Mammary epithelial cell (primary cell): ENCODE measurements at places on chromosomes 4 and X. TPM values are rescaled to one million over a fixed set of nuclear protein-coding genes. Genes with fewer than 3 reads are reported as not detected.
A peak's percentile ranks its signal among the peaks of the same experiment; 100 is the strongest.

DNA sequence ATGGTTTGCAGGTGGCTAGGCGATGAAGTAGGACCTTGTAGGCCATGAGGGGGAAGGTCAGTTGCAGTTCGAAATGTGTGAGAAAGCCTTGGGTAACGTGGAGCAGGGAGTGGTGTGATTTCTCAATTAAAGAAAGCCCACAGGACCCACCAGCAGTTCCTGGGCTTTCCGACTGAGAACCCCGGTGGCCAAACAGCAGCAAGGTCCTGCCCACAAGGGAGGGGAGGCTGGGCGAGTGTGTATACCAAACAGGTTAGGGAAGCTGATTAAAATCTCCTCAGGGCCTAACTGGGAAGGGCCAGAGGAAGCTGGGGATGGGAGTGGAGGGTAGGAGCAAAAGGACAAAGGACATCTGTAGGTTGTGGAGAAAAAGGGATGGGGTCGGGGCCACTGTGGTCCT is 2.4 kb downstream of the ATP6AP1 start:
- DNase-seq, result no peak

DNA sequence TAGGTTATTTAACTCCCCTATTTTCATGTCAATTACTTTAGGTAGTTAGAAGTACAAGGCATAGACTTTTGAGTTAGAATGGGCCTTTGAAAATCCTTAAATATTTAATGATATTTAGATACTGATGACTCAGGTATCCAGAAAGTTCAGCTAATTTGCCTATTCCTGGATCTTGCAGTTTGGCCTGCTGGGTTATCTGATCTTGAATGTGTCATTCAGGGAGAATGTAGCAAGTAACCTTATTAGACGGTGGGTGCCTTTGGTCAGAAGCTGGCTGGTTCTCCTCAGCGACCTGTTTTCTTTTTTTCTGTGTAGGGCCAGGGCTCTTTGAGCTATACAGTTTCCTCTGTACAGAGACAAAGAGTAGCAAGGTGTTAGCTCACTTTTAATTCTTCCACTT is 42.0 kb downstream of the MTM1 start:
- no peak for DNase-seq

DNA sequence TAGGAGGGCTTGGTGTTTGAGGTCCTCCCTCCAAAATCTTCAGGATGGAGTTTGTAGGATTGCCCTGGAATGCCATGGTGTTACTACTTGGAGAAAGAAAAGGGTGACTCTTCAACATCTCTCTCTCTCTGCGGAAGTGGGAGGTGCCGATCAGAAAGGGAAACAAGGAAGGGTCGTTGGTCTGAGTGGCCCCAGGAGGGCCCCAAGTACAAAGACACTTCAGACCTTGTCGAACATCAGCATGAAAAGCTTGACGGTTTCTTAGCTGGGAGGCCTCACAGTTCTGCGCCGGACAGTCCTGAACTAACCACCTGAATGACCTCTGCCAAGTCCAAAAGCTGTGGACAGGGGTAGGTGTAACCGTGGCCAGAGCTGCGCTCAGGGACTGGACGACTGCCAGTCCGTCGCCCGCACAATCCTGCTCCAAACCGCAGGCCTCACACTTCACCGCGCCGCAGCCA is 646 bp upstream of the GSX2 start:
- DNase-seq, result no peak

- DNase-seq, result no peak
These were observed 2.1 kb upstream of the MTNR1A start for GRCh38 chr4:186557486-186557885.

DNA sequence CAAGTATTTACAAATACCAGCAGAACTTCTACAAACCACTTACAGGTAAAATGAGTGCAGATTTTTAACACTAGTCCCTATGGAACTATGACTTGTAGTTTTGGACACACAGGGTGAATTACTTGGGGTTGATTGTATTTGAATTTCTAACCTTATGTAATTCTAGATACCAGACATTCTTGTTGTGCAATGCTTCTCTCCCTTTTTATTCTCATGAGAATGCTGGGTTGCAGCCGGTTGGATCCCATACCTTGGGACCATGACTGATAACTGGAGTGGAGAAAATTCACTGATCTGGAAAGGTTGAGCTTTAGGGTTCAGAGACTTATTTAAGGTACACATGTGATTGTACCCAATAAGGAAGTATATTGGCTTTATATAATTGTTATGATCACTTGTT is 8.8 kb downstream of the TET2 start:
- DNase-seq, result no peak

DNA sequence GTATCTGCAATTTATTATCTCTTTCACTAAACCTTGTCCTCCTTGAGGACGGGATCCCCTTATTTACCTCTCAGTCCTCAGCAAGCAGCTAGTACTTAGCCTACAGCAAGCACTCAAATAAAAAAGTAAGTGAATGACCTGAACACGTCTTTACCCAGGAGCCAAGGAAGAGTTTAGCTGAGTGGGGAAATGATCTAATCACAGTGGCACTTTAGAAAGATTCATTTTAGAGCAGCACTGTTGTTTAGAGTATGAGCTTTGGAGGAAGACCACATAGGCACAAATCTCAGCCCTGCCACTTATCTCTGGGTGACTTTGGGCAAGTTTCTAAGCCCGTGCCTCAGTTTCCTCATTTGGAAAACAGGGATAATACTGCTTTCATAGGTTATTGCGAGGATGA is 2.7 kb downstream of the FAM120C start:
- DNase-seq, result no peak

DNA sequence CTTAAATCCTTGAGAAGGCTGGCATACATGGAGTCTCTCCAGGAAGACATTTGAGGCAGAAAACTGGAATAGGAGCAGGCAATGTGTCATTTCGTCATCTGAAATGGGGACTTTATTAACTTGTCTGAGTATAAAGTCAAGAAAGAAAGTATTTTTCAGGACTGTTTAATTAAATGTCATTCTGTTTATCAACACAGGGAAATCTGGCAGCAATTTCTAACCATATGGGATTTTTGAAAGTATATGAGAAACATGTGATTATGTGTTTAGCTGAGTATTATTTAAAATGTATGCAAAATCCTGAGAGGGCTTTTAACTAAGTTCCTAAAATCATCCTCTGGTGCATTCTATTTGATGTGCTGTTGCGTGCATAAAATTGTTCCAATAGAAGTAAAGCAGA is 3.9 kb upstream of the FAM9A start:
- DNase-seq, result no peak

GRCh38 chr4:44583393-44583792 is 68.0 kb downstream of the YIPF7 start:
- peak; percentile 16 for DNase-seq

DNA sequence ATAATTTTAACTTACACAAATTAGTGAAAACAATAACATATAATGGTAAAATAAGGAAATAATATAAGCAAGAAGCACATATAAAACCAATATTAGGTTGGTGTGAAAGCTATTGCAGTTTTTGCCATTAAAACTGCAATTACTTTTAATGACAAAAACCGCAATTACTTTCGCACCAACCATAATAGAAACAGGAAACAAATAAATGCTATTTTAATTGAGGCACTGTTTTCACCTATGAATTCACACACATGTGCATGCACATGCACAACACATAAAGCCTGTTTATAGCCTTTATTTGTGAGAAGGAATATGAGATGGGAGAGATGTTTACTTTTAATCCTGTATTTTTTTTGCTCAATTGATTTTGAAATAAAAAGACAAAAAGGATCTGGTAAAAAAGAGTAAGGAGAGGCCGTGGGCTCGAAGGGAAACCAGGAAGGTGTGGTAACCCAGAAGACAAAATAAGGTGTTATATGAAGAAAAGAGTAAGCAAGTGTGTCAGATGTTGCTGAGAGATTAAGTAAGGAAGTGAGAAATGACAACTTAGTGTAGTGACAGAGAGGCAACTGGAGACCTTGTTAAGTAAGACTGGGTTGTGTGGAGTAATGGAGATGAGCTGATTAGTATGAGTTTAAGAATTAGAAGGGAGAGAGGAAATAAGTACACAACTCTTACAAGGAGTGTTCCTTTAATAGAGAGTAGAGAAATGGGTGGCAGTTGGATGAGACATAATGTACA is 69.0 kb downstream of the KLHL13 start:
- no peak for DNase-seq

DNA sequence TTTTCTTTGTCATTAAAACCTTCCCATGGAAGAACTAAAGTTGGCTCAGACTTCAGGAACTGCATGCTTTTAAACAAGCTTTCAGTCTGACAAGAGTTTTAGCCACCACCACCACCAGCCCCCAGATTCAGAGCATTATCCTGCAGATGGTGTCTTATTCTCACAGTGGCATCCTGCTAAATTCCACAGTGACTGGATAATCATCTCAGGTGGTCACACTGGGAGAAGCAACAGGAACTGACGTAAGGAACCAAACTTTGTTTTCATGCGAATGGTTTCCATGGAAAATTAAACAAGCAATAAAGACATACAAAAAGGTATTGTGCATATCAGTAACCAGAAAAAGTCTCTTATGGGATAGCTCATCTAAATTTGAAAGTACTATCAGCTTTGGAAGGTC is 370.7 kb downstream of the FBXW7 start:
- peak; percentile 67 for DNase-seq

GRCh38 chrX:153766871-153767673 is 3.0 kb downstream of the PLXNB3 start:
- no peak for DNase-seq

- no peak for DNase-seq
These were observed 109.1 kb downstream of the ATP8A1 start for GRCh38 chr4:42547805-42548204.

DNA sequence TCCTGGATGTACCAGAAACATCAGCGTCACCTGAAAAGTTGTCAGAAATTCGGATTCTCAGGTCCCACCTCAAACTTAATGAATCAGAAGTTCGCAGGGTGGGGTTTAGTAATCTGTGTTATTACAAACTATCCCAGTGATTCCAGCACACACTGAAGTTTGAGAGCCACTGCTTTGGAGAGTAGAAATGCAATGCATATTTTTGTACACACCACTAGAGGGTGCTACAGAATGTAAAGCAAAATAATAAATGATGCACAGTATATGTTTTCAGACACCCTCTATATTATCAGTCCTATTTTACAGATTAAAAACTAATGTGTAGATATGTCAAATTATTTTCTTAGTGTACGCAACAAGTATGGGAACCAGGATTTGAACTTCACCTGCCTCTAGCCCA is 2.4 kb upstream of the MORF4L2 start:
- peak; percentile 30 for DNase-seq

GRCh38 chrX:2192584-2193272 is 308.0 kb downstream of the DHRSX start:
- no peak for DNase-seq

Gene MGARP
- polyA plus RNA-seq, result 2.7 TPM

Gene ADH1A
- polyA plus RNA-seq, result not detected

Gene CT45A1
- not detected for polyA plus RNA-seq

Gene PNMA6A
- 0.02 TPM for polyA plus RNA-seq

Gene PCSK1N
- polyA plus RNA-seq, result 3.3 TPM

Gene PLP1
- 0.10 TPM for polyA plus RNA-seq

Gene GPR34
- polyA plus RNA-seq, result not detected

Gene ZFYVE28
- 0.95 TPM for polyA plus RNA-seq

Gene RASL11B
- 3.3 TPM for polyA plus RNA-seq

Gene TRIM75
- not detected for polyA plus RNA-seq
